ENCODE measurements at places on chromosomes 3 and 15.

- DNase-seq = no peak
These were observed 237.0 kb downstream of the CPNE4 start for GRCh38 chr3:131797776-131798175.

GRCh38 chr3:84755860-84756259 lies 202.9 kb upstream of the CADM2 start:
- no peak for DNase-seq

GRCh38 chr15:99108993-99109392 lies 4.1 kb downstream of the SYNM start:
- DNase-seq = no peak

- DNase-seq = no peak
These were observed 13.1 kb upstream of the RBSN start for GRCh38 chr3:15112011-15112410.

- no peak for DNase-seq
These were observed 81.2 kb upstream of the PLXND1 start for GRCh38 chr3:129687586-129688125.

- no peak for DNase-seq
These were observed 35.5 kb downstream of the ZBTB20 start for GRCh38 chr3:115111632-115112031.

DNA sequence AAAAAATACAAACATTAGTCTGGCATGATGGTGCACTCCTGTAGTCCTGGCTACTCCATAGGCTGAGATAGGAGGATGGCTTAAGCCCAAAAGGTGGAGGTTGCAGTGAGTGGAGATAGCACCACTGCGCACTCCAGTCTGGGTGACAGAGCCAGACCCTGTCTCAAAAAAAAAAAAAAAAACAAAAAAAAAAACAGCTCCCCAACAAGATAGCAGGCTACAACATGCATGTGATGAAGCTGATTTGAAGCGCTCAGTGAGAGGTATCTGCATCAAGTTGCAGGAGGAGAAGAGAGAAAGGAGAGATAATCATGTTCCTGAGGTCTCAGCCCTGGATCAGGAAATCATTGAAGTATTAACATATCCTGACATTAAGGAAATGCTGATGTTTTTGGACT lies 608 bp upstream of the PPCDC start:
- no peak for DNase-seq
